ENCODE measurements at places on chromosomes 3 and 15.

GRCh38 chr3:175965036-175965435 is 1105.9 kb downstream of the NAALADL2 start:
- DNase-seq = no peak

DNA sequence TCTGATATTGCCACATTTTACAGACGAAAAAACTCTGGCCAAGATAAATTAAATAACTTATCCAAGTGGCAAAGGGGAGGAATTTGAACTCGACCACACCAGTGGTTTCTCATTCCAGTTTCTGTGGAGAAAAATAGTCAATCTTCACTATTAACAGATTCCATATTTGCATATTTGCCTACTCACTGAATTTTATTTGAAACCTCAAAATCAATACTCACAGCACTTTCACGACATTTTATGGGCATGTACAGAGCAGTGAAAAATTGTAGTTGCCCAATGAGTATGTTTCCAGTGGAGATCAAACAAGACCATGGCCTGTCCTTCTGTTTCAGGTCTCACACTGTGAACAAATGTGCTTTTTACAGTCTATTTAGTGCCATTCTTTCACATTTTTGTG is 374.3 kb downstream of the MAGI1 start:
- no peak for DNase-seq

GRCh38 chr3:177382944-177383343 is 185.7 kb upstream of the TBL1XR1 start:
- DNase-seq = no peak

DNA sequence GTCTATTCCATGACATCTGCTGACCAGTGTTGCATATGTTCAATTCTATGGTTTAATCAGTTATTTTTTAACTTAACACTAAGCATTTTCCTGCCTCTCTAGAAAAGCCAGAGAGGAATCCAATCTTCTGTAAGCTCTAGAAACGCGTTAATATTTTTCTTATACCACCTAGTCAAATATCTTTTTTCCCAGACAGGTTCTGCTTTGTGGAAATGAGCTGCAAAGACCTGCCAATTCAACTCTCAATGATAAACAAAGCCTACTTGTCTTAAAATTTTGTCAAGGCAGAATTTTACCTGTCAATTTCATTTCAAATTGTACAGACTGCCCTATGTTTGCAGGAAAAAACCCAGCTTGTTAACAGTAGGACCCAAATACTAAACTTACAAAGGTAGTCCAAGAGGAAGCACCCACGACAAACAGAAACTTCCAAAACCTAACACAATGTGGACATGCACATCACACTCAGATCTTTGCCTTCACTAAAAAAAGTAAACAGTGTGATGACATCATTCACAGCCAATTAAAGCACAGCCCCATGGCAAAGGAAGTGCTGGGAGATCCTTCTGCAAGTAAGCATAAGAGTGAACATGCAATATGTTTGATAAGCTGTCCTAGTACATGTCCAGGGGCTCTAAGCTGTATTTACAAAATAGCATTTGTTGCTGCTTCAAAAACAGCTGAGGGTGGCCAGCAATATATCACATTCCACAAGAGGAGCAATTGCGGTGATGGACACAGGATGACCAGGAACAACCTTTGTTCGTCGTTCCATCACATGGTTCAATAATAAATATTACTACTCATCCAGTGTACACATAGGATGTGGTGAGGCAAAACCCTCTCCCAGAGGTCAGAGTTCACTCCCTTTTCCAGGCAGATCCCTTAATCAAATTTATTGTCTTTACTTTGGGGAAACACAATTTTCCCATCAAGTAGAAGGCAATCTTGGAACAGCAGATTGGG is 139.4 kb upstream of the TSC22D2 start:
- DNase-seq = no peak

- DNase-seq = no peak
These were observed 204.4 kb upstream of the THBS1 start for GRCh38 chr15:39376371-39376909.

GRCh38 chr3:37833302-37834186 is 28.1 kb upstream of the CTDSPL start:
- DNase-seq = no peak

DNA sequence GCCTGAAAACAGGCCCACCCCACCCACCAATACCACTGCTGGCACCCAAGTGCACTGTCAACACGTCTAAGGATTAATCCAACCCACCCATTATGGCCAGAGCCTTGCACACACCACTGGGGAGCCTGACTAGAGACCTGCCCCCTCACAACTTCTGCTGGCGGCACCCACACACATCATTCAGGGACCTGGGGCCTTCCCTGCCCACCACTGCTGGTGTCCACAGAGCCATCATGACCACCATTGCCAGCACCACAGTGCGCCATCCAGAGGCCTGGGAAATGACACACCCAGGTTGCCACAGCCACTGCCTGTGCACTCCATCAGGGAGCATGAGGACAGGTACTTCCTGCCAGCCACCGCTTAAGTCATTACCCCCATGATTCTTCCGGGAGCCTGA is 67.0 kb upstream of the IMPG2 start:
- DNase-seq = no peak

DNA sequence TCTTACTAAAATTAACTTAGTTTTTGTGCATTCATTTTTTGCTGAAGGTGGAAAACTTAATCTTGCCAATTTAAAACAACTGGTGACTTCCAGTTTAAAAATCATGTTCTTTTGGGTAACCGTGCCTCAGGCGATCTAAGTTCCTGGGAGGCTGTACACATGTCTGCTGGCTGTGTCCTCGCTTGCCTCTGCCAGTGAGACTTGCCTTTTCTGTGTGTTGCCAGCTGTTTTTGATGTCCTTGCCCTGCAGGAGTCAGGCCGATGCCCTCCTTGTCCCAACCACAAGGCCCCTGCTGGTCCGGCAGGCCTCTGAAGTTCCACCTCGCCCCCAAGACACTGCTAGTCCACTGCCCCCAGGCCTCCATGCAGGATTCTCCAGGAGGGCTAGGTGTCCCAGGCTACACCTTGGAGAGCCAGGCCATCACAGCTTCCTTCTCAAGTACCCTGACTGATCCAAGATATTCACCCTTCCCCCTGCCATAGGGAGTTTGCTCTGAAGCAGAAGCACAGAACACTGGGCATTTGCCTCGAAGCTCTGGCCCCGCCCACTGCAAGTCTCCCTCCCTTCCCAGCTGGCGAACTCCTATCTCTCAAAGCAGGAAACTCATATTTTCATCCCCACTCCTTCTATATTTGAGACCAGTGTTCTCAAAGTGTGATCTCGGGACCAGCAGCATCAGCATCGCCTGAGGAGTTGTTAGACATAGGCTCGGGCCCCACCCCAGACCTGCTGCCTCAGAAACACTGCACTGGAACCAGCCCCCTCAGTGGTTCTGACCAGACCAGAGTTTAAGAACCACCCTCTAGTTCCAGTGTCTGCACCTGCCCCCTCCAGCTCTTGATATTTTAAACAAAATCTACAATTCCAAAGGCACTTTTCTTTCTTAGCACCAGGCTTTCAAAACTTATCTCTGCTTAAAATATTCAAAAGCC is 185.8 kb upstream of the UBE2E1 start:
- no peak for DNase-seq

DNA sequence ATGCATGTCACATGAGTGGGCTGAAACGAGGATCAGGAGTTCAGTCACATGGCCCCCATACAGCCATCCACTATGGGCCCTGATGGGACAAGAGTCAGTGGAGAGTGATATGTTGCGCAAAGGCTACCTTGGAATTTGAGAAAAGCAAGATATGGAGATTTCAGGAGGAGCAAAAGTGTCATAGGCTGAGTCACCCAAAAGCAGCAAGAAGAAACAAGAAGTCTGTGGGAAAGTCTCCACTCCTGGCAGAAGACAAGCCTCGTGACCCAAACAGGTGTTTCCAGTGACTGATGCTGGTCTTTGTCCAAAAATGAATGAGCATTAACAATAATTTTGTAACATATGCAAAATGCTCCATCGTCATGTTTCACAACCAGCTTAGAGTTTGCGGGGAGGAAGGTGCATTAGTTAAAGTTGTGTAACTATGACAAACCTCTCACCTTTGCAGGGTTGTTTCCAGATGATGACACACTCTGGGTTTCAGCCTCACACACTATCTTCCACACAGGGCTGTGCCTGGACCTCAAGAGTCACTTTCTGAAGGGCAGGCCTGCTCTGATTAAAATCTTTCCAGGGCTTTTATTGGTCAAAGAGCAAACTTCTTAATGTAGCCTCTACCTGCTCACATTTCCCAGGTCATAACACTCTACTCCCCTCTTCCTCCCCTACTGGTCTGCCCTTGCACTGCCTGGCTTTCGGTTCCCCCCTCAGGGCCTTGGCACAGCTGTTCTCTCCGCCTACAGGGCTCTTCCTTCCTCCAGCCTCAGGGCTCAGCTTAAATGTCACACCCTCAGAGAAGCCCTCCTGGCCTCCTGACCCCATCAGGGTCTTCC is 3.9 kb upstream of the DNASE1L3 start:
- peak; percentile 46 for DNase-seq

DNA sequence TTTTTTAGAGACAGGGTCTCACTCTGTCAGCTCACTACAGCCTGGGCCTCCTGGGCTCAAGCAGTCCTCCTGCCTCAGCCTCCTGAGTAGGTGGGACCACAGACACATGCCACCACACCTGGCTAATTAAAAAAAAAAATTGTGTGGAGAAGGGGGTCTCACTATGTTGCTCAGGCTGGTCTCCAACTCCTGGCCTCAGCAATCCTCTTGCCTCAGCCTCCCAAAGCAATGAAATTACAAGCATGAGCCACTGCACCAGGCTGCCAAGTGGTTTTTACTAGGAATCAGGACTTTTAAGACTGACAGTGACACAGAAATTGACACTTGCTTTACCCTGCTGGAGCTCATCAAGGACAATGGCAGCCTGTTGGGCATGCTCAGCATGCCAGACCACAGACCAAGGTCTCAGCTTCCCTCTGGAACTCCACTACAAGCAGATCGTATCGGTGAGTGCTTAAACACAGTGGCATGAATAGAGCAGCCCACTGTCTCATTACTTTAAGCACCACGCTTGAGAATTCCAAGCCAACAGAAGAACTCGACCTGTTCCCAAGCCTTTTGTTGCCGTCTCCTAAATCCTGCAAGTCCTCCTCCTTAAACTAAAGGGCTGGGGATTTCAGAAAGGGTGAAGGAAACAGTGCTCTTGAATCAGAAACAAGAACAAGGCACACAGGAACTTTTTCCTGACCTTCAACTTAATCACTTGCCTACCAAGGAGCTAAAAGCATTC is 41.4 kb downstream of the EOMES start:
- DNase-seq = no peak

DNA sequence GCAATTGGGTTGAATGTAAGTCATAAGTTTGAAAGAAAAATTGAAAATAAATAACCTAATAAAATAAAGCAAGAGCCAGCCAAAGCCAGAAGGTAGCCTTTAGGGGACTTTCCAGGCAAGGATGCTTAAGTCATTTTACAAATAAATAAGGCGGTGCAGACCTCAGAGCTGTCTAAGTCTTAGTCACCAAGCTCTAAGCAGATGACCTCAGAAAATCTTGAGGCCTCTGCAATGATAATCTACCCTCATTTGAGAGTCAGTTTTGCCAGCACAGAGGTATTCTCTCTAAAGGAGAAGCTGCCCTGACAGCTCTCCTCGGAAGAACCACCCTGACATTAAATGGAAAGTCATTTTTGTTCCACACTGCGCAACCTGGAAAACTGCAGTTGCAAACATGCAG is 113.9 kb downstream of the OXNAD1 start:
- DNase-seq = no peak

DNA sequence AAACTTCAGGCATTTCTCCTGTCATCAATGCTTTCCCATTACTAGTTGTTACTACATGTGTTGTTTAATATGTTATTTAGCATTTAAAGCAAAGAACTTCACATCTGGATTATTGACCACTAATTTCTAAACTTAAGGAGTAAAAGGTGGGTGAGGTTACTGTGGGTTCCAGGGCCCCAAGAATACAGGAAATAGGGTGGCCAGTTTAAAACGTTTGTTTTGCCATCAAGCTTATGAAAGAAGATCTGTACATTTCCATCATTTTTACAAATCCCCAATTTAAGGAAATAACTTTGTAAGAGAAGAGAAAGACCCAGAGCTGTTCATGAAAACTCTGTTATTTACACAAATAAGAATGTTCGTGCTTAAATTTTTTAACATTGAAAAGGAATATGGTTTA is 54.5 kb upstream of the ACKR4 start:
- no peak for DNase-seq

DNA sequence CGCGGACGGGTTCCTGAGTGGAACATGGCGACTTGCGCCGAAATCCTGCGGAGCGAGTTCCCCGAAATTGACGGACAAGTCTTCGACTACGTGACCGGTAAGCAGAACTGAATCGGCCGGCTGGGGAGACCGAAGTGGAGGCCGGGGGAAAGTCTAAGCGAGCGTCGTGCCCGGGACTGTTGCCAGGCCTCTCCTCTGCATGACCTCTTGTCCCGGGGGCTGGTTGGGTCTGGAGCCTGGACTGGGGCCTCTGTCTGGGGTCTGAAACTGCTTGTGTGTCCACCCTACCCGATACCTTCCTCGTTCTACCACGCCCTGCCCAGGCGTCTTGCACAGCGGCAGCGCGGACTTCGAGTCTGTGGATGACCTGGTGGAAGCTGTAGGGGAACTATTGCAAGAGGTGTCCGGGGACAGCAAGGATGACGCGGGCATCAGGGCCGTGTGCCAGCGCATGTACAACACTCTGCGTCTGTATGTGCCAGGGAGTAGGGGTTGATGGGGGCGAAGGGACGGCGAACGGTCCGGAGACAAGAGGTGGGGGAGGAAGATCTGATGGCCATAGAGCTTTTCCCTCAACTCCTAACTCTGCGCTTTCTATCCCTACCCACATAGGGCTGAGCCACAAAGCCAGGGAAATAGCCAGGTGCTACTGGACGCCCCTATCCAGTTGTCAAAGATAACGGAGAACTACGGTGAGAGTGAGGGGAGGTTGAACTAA is at the start of gene ABCF3:
Gene ABCF3 (plus strand): TSS at position 16 of the 718 bp plus-strand sequence. CDS start 9 bp downstream, at position 25.
- no peak for DNase-seq

- no peak for DNase-seq
These were observed 83.8 kb downstream of the MBNL1 start for GRCh38 chr3:152352554-152352953.

GRCh38 chr3:172869784-172870518 is 119.4 kb downstream of the ECT2 start:
- DNase-seq = no peak

DNA sequence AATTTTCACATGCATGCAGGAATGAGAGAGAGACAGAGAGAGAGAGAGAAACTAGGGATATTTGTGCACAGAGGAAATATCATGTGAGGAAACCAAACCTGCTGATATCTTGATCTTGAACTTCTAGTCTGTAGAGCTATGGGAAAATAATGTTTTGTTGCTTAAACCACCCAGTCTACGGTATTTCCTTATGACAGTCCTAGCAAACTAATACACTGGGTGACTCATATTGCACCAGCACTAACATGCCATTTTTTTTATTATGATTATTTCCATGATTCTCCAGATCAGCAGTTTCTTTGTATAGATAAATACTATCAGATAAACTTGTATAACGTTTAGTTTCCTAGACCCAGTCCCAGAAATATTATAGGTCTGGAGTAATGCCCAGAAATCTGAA is 1259.0 kb downstream of the ZPLD1 start:
- DNase-seq = no peak

GRCh38 chr15:84826369-84826823 is 9.2 kb downstream of the ALPK3 start:
- DNase-seq = no peak

DNA sequence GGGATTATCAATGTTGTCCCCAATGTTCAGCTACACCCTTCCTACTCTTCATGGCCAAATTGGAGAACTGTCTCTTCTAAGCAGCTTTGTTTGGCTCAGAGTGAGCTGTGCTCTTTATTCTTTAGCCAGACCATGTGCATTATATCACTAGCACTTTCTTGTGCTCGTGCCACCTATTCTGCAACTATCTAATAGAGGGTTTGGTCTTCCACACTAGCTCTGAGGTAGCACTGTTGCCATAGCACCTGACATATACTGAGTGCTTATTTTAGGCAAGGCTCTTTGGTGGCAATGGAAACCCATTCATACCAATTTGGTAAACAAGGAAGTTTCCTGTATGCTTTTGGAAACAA is 394.3 kb upstream of the C2CD4B start:
- DNase-seq = no peak
